ENCODE measurements at places on chromosomes 11 and 22. TPM values are rescaled to one million over a fixed set of nuclear protein-coding genes. Genes with fewer than 3 reads are reported as not detected.

ILK gene
- 152 TPM for total RNA-seq

- no peak for DNase-seq
Observed at GRCh38 chr11:61968758-61969390, 1.4 kb upstream of the FTH1 start.

GRCh38 chr11:19843079-19843478 is 130.4 kb downstream of the NAV2 start:
- no peak for DNase-seq

DNA sequence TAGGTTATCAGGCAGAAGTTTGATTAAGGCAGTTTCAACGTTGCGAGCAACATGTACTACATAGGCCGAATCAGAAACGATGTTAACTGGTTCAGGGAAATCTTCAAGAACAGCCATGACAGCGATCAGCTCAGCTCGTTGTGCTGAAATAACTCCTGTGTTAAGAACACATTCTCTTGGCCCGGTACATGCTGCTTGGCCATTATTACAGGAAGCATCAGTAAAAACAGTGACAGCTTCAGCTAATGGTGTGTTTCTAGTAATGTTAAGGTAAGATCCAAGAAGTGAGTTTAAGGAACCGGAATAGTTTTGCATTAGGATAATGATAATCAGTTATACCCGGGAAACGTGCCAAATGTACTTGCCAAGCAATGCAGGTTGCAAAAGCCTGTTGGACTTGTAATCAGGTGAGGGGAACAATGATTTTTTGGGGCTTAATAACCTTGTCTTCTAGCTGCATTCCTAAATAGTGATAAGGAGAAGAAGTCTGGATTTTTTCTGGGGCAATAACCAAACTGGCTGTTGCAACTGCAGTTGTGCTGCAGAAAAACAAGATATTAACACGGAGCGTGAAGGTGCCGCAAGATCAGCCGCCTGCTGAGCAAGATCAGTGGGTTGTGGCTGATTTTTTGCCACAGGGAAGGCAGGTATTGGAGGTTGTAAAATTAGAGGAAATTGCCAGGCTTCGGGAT is 14.3 kb downstream of the OR52K1 start:
- DNase-seq: no peak

- DNase-seq: no peak
Observed at GRCh38 chr11:60699936-60700335, 524 bp downstream of the MS4A8 start.

GRCh38 chr11:44942029-44942955 is 8.4 kb downstream of the TP53I11 start:
- DNase-seq: no peak

DKK3 gene
- total RNA-seq: 967 TPM

- DNase-seq: no peak
Observed at GRCh38 chr11:2140411-2141400, 1.5 kb upstream of the IGF2 start.

ENTHD1 gene
- total RNA-seq: not detected

GRCh38 chr11:69013009-69013951 is at the start of gene MRGPRF:
TSS of gene MRGPRF (minus strand) at chr11:69013246. CDS start at chr11:69009901, 3,345 bp downstream.
- peak; percentile 24 for DNase-seq

- DNase-seq: no peak
Observed at GRCh38 chr22:37263966-37264887, 18.1 kb upstream of the CYTH4 start.

DNA sequence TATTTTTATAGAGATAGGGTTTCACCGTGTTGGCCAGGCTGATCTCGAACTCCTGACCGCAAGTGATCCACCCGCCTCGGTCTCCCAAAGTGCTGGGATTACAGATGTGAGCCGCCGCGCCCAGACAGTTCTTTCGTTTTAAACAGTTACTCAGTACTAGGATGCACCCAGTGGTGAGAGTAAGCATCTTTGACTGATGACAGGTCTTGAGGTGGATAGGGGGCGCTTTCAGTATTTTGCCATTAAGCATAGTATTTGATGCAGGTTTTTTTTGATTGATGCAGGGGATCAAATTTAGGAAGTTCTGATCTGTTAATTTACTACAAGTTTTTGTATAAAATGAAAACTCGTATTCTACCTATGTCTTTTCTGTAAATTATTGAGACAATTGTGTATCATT is 13.2 kb upstream of the TRIM34 start:
- no peak for DNase-seq

GRCh38 chr22:39738746-39739145 is 154.8 kb downstream of the ENTHD1 start:
- DNase-seq: no peak

DNA sequence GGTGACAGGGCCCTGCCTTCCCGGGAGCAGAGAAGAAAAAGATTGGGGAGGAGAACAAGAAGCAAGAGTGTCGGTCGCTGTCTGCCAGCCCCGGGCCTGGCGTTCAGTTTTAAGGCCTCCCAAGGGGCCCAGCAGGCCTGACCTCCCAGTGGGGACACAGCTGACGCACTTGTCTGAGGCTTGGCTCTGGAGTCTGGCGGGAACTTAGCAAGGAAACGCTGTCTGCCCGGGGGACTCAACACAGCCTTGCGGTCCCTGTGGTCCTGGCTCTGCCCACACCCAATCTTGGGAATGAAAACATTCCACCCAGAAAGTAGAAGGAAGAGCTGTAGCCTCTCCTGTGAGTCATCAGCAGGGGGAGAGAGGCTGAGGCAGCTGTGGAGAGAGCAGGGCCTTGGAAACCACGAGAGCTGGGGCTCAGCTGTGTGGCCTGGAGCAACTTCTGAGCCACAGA is 54.4 kb downstream of the TRAF6 start:
- DNase-seq: peak; percentile 100

- DNase-seq: no peak
Observed at GRCh38 chr11:45892856-45893255, 7.4 kb downstream of the MAPK8IP1 start.

DNA sequence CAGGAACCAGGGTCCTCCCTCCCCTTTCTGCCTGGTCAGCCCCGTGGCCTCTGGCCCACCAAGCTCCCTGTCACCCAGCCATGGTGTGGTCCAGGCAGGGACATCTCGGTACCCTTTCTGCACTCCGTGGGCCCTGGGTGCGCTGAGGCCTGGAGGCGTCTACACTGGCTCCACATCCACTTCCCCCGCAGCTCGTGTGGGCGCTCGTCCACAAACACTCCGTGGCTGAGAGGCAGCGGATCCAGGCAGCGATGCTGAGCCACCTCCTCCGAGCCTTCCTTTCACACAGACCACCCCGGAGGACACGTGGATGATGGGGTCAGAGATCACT is 16.1 kb downstream of the RNH1 start:
- no peak for DNase-seq

GRCh38 chr11:105033781-105034180 is 1.2 kb downstream of the CASP1 start:
- no peak for DNase-seq

- no peak for DNase-seq
Observed at GRCh38 chr11:124917115-124917637, 1.9 kb upstream of the HEPN1 start.

- DNase-seq: no peak
Observed at GRCh38 chr11:76649851-76650372, 20.6 kb downstream of the LRRC32 start.

- DNase-seq: peak; percentile 42
Observed at GRCh38 chr22:37331034-37331428, 48.7 kb downstream of the CYTH4 start.

- DNase-seq: peak; percentile 91
Observed at GRCh38 chr11:12801976-12802375, 127.8 kb downstream of the TEAD1 start.

KCNE3 gene
- total RNA-seq: not detected

DNA sequence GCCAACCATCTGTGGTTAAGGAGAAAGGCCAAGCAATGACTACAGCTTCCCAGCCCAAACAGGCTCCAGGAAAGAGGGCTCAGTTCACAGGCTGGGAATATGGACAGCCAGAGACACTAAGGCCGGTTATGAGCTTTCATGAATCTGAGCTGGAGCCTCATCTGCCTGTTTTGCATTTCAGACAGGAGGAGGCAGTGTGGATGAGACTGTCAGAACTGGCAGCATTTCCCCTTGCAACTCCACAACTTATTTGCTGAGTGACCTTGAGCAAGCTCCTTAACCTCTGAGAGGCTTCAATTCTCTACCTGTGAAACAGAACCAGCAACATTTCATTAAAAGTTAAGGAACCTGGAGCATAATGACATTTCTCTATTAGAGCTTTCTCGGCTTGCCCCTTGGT is 264.0 kb downstream of the ETS1 start:
- DNase-seq: no peak

OLFML1 gene
- 0.32 TPM for total RNA-seq

- DNase-seq: peak; percentile 75
Observed at GRCh38 chr11:8099291-8099899, 18.4 kb downstream of the TUB start.

GRCh38 chr11:122632181-122632824 is 23.2 kb upstream of the UBASH3B start:
- peak; percentile 36 for DNase-seq

SMTNL1 gene
- not detected for total RNA-seq

DNA sequence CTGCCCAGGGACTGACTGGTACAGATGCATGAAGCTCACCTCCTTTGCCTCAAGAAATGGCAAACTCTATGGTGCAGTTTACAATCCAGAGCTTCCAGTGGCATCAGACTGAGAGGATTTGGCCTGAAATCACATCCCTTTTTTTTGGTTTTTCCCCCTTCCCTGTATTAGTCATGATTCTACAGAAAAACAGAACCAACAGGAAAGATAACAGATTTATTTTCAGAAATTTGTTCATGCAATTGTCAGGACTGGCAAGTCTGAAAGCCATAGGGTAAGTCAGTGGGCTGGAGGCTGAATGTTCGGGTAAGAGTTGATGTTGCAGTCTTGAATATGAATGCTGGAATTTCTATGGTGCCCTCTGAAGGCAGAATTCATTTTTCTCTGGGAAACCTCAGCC is 12.0 kb upstream of the ZDHHC13 start:
- DNase-seq: no peak

GRCh38 chr22:39055658-39056057 is 15.0 kb downstream of the APOBEC3F start:
- DNase-seq: no peak

DNA sequence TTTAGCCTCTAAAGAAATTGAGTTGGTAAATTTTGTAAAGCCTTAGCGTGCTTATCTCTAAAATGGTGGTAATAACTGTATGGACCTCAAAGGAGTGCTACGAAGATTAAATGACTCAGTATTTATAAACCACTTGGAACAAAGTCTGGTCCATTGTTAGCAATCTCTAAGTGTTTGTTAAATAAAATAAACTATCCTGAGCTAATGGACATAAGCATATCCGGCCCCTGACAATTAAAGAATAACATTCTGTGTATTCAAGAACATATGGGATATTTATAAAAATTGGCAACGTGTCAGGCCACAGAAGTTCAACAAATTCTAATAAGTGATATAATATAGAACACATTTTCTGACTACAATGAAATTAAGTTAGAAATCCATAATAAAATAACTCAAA is 71.0 kb downstream of the MYEOV start:
- peak; percentile 43 for DNase-seq

DNA sequence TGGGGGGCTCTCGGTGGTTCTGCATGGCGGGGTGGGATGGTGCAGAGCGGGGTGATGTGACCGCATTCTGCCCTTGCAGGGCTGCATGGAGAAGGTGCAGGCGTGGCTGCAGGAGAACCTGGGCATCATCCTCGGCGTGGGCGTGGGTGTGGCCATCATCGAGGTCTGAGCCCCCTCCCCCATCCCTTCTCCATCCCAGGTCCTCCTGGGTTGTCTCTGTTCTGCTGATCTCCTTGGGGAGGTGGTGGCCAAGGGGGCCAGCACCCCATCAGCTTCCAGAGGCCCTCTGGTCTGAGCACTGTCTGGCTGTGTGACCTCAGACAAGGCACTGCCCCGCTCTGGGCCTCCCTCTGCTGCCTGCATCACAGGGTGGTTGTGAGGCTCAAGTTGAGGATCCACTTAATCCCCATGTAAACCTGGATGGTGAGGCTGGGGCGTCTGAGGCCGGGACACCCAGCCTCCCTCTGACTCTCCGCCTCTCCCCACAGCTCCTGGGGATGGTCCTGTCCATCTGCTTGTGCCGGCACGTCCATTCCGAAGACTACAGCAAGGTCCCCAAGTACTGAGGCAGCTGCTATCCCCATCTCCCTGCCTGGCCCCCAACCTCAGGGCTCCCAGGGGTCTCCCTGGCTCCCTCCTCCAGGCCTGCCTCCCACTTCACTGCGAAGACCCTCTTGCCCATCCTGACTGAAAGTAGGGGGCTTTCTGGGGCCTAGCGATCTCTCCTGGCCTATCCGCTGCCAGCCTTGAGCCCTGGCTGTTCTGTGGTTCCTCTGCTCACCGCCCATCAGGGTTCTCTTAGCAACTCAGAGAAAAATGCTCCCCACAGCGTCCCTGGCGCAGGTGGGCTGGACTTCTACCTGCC is 53.3 kb downstream of the CD82 start:
- no peak for DNase-seq

GRCh38 chr11:68528630-68529029 is 68.1 kb downstream of the PPP6R3 start:
- no peak for DNase-seq

FAM83F gene
- total RNA-seq: not detected

GRCh38 chr11:64252003-64252872 is 908 bp downstream of the PLCB3 start:
- peak; percentile 58 for DNase-seq
